A549 treated with CORT108297 at 1 μM for 4 hours (cell line): ENCODE measurements at places on chromosomes 5 and 9. TPM values are rescaled to one million over a fixed set of nuclear protein-coding genes. Genes with fewer than 3 reads are reported as not detected.

IL5 gene
- not detected in 5 replicates for total RNA-seq

PAEP gene
- total RNA-seq, result 0.14 to 0.28 TPM (median 0.21 TPM) in 5 replicates

NTNG2 gene
- 1.6 to 2.4 TPM (median 1.9 TPM) in 5 replicates for total RNA-seq

LHX3 gene
- 0.05 to 0.09 TPM (median 0.08 TPM) in 5 replicates for total RNA-seq

PRDM9 gene
- not detected in 5 replicates for total RNA-seq

STPG3 gene
- total RNA-seq, result 0.07 TPM in 1 of 5 replicates, not detected in the others

PPP2CA gene
- total RNA-seq, result 249 to 282 TPM (median 272 TPM) in 5 replicates
